SJCRH30 (cell line): ENCODE measurements at places on chromosomes 5 and 9. TPM values are rescaled to one million over a fixed set of nuclear protein-coding genes. Genes with fewer than 3 reads are reported as not detected.

- no peak for DNase-seq
These were observed 58.9 kb downstream of the AUH start for GRCh38 chr9:91302831-91303230.

The TMEFF1 gene
- total RNA-seq = 19.8 and 20.6 TPM in 2 replicates

The KIAA1958 gene
- 16.2 and 17.6 TPM in 2 replicates for total RNA-seq

DNA sequence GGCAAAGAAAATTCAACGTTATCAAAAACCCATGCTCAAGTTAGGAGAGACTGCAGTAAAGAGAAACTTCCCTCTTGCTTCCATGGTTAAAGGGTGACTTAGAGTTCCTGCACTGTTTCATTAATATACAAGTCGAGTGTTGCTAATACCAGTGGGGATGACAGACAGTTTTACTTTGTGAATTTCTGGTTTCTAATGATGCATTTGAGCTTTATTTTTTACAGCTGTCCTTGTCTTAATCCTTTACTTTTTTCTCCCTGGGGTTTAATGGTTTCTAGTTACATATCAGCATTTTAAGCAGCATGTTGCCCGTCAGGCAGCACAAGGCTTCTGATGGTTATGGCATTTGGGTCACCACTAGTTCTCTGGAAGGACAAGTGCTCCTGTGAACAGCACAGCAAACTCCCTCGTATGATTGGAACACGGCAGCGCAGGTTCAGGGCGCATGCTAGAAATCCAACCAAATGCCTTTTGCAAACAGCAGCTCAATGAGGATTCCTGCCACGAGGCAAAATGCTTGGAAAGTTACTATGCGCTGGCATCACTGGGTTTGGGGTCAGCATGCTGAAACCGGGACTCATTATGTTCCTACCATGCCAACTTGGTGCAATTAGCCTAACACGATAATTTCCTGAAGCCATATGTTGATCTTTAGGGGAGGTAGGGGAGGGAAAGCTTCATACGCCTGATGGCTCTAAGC lies 463.8 kb downstream of the BNC2 start:
- DNase-seq = peak; percentile 57

GRCh38 chr5:1013238-1013947 lies 4.8 kb downstream of the NKD2 start:
- DNase-seq = no peak

DNA sequence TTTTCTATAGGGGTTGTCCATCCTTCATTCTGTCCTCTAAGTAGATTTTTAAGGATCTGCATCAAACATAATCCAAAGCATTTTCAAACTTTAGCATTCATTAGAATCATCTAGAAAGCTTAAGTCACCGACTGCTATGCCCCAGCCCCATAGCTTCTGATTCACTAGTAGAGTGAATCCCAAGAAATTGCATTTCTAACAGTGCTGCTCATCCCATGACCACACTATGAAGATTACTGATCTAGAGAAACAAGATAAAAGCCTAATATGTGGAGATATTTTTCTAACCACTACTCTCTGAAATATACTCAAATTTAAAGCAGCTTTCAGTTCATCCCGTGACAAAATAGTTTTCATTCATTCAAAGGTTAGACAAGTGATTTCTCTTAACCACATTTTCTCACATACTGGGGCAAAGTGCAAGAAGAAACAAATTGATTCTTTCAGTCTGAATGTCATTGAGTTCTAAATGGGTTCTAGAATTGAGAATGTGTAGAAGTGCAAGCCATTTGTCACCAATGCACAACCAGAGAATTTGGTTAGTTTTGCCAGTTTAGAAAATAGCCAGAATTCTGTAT lies 286.9 kb upstream of the CD180 start:
- no peak for DNase-seq

DNA sequence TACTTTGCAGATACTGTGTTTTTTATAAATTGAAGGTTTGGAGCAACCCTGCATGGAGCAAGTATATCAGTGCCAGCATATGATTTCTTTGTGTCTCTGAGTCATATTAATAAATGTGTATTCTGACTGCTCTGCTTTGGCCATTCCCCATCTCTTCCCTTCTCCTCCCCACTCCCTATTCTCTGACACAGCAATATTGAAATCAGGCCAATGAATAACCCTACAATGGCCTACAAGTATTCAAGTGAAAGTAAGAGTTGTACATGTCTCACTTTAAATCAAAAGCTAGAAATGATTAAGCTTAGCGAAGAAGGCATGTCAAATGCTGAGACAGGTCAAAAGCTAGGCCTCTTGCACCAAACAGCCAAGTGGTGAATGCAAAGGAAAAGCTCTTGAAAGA lies 82.2 kb upstream of the TLX3 start:
- no peak for DNase-seq

GRCh38 chr5:144335561-144335960 lies 164.9 kb downstream of the KCTD16 start:
- no peak for DNase-seq

The PCDHB13 gene
- total RNA-seq = 3.0 and 3.2 TPM in 2 replicates

The NUP214 gene
- total RNA-seq = 33.2 and 36.1 TPM in 2 replicates

The SPATA31C1 gene
- 0.10 and 0.14 TPM in 2 replicates for total RNA-seq

The OTP gene
- total RNA-seq = not detected in 2 replicates

The AHRR gene
- 0.15 and 0.20 TPM in 2 replicates for total RNA-seq

The ORM2 gene
- total RNA-seq = not detected in 2 replicates

DNA sequence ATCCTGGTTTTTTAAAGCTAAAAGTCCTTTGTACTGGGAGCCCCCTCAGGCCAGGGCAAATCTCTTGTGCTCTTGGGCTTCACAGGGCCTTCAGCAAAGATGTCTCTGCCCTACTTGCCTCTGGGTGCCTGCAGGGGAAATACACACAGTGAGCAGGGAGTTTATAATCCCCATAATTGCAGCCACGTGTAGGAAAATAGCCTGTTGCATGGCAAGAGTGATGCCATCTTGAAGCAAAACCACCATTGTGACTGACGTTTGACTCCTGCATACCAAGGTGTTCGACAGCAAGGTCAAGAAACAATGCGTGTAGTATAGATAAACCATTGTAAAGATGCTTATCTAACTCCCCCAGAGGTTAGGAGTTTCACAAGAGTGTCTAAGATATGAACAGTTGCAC lies 11.4 kb upstream of the IL3 start:
- DNase-seq = no peak
